HFFc6 (cell line): ENCODE measurements at places on chromosomes 11 and 22.

- no peak for DNase-seq
These were observed 371 bp downstream of the SMCO4 start for GRCh38 chr11:93542811-93543229.

DNA sequence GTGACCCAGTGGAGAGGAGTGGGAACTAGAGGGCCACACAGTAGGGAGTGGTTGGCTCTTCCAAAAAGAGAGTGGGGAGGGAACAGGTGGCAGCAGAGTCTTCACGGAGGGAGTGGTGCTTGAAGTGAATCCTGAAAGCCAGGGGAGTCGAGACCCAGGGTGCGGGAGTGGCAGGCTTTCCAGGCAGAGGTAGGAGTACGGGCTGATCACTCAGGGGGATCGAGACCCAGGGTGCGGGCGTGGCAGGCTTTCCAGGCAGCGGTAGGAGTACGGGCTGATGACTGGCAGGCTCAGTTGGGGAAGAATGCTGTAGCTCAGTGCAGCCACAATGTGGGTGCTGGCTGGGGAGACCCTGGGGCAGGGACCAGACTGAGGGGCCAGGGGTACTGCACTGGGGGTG is 148.2 kb downstream of the TBC1D22A start:
- no peak for DNase-seq

DNA sequence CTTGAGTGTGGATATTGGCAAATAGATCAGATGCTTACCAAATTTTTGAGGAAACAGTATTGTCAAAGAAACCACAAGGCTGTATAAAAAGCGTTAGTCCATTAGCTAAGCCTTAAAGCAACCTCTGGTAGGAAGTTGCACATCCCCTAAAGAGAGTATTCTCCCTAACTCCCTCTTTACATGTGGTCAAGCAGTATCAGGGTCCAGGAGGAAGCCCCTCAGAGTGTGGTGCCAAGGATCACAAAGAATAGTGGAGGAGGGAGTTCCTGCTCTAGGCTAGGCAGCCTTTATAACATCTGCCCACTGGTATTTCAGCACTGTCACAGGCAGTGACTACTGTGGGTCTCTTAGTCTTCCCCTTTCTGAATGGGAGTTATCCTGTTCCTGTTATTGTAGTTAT is 18.8 kb upstream of the AMPD3 start:
- DNase-seq: no peak

DNA sequence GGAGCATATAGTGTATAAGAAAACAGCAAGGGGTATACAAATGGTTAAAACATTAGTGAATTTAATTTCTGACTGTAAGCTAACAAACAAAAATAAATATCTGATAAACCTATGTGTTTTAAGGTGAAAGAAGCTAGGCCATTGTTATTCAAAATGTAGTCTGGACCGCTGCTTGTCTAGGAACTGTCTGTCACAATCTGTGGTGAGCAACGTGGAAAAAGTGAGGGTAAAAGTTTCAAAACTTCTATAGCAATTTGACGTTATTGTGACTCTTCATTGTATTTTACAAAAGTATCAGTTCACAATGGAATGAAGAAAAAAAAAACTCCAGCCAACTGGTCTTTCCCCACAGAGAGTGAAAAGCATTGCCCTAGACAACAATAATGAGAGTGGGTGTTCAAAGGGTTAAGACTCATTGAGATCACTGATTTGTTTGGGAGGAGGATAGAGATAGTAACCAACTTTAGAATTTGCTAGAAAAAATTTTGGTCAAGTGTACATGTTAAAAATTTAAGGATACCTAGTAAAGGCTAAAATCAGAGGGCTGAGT is 79.1 kb downstream of the UVRAG start:
- DNase-seq: no peak

DNA sequence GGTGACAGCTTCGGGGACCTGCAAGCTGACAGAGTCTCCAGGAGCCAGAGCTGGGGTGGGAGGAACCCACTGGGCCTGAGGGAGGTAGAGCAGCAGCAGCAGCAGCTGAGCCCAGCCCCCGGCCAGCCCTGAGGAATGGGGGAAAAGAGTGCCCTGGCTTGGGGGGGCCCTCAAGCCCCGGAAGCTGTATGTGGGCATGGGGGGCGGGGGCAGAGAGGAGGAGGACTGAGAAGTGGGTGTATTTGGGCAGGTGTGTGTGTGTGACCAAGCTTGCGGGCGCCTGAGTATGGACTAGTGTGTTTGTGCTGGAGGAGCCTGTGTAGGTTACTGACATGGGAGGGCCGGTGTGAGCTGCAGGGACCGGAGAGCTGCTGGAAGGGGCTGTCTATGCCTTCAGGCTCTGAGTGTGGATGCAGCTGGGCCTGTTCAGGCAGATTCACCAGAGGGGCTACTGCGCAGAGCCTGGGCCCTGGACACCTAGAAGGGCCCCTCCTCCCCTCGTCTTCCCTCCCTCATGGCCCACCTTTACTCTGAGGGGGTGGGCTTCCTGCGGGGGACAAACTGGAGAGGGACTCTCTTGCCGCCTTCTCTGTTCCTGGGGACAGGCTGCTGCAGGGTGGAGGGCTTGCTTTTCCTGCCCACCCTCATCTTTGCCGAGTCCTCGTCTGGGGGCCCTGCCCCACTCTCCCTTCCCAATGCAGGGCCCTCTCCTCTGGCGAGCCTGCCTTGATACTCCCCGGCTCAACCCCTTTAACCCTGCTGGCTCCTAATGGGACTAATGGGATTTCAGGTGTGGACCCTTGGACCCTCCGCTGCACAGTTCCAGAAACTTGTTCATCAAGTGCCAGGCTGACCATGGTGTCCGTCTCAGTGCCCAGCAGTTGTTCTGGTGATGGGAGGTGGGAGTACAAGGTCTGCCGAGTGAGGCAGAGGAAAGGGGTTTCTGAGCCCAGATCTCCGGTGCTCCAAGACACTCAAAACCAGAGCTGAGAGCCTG is 28.2 kb downstream of the ST3GAL4 start:
- DNase-seq: no peak
